ENCODE measurements at places on chromosomes 3 and 15.

DNA sequence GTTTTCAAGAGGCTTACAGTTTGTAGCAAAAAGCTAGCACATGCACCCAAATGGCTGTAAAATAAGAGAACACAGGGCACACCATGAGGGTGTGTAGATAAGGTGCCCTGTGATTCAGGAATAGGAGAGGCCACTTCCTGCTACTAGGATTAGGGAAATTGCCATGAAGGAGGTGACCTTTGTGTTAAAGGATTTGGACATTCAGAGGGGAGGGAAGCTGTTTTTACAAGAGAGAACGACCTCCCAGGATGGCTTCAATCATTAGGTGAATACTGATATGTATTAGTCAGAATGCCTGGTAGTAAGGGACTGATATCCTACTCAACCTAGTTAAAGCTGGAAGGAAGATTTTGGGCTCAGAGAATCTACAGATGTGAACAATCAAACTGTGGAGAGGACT is 35.7 kb upstream of the ABHD17C start:
- no peak for DNase-seq

- no peak for DNase-seq
These were observed 381.2 kb downstream of the WDR72 start for GRCh38 chr15:53378096-53378800.

DNA sequence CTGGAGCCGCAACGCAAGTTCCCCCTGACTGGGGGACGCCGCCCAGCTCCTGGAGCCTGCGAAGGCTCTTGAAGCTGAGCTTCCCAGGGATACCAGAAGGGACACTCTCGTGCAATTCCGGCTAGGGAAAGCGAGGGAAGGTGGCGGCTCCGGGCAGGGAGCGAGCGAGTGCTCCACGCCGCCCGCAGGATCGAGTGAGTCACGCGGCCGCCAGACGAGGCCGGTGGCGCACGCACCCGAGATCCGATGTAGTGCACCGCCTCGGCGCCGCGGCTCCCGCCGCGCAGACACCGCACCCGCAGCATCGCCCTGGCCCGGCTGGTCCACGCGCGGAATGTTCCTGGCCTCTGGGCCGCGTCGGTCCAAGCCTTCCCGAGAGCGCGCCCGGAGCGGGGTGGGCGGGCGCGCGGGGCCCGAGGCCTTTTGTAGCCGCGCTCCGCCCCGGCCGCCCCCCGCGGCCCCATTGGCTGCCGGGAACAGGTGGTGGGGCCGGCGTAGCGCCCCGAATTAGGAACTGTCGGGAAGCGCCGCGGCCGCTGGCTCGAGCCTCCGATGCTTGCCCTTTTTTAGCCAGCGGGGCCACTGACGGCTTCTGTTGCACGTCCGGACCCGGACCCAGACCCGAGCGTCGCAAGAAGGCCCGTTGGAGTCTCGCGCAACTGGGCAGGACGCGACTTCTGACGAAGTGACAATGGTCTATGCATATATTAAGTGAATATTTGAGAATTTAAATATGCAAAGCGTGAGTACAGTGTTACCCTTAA is at the start of gene GATM:
Gene GATM (minus strand): TSS at position 396 of the 764 bp plus-strand sequence. CDS start 91 bp downstream, at position 305.
- no peak for DNase-seq

GRCh38 chr15:90599116-90599515 is 69.4 kb downstream of the CRTC3 start:
- DNase-seq = no peak

GRCh38 chr3:155076888-155077287 is 3.2 kb upstream of the MME start:
- DNase-seq = no peak

DNA sequence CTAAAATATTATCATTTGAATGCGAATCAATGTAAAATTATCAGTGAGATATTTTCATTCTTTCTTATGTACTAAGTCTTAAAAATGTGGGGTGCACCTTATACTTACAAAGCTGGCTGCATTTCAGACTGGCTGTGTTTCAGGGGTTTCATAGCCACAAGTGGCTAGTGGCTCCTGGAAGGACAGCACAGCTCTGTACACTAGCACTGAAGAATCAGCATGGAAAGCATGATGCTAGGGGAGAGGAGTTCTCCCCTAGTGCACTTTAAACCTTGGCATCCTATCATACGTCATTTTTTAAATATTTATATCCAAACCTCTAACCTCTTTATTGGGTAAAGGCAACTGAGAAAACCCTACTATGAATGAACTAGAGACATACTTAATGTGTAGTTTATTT is 66.4 kb downstream of the ECT2 start:
- DNase-seq = no peak

DNA sequence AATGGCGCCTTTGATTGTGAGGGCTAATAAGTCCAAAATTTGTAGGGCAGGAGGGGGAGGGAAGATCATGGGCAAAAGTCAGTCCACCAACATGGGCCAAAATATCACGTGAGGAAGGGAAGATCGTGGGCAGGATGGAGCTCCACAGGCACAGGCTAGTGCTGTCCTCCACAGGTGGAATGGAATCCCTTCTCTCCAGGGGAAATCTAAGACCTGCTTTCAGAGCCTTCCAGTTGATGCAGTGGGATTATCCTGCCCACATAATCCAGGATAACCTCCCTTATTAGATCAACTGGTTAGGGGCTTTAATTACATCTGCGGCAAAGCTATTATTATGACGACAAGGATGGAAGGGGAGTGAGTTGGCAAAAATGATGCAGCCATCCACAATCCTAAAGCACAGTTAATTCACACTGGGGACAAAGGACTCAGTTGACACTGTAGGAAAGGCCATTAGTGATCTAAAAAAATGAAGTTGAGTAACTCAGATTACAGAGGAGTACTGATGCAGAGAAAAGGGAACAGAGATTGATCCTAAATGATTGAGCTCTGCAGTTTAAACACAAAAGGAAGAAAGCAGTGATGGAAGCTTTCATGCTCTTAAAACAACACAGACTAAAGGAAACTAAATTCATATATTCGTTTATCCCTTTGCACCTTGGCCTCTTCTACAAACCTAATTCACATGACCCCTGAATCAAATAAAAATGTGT is 159.8 kb downstream of the AKAP13 start:
- no peak for DNase-seq

GRCh38 chr15:52227456-52227855 is 36.3 kb upstream of the GNB5 start:
- DNase-seq = peak; percentile 61

DNA sequence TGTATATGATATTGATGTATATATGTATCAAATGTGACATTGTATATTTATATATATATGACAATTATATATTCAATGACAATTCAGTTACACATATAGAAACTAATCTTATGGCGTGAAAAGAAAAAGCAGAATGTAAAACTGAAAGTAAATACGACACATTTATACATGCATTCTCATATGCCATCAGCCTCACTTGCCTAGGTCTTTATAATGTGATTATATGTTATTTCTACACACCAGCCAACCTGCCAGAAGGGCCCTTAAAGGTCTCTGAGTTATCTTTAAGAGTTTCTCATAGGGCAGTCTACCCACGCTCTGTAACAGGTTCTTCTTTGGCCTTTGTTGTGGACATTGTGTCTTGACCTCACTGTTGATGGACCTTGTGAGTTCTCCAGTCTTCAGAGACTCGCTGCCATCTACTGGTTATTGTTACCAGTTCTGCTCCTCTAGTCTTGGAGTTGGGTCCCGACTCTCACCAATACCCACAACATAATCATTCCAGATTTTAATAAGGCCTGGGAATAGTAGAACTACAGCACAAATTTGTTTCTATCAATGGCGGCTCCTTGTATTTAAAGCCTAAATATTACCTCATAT is 371.5 kb upstream of the GOLIM4 start:
- no peak for DNase-seq

- DNase-seq = no peak
These were observed 429.3 kb downstream of the GRM7 start for GRCh38 chr3:7290077-7290825.

- no peak for DNase-seq
These were observed 41.2 kb downstream of the RASGRF1 start for GRCh38 chr15:79049416-79049815.

GRCh38 chr3:142613491-142613890 is 17.3 kb downstream of the PLS1 start:
- DNase-seq = no peak

DNA sequence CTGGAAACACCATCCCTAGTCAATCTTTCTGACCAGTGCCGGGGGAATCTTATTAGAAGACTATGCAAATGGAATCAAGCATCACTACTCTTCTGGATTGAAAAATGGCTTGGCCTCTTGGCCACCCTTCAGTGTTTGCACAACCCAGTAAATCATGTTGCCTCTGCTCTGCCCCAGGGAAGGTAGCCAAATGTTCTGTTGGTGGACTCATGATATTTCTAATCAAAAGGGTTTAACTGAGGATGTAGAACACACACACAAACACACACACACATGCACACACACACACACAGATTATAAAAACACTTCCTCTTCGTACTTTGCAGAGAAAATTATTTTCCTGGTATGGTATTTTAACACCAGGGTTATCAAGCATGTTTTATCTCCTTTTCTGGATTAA is 7.9 kb downstream of the RBP2 start:
- DNase-seq = no peak

GRCh38 chr3:184679056-184679816 is 32.6 kb downstream of the MAGEF1 start:
- no peak for DNase-seq

DNA sequence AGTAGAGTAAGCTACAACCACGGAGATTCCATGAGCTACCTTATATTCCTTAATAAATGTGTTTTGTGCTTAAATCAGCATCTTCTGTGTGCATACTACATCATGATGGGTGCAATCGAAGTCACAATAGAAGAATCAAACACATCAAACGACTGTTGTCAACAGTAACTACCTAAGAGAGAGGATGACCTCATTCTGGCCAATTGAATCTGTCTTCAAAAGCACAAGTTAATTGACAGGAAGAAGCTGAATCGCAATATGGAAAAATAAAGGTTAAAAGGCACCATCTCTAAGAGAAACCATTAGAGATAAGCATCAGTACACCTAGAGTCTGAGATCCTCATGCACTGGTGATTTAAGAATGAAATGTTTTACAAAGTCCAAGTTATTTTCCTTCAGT is 39.0 kb downstream of the CD200R1L start:
- no peak for DNase-seq

DNA sequence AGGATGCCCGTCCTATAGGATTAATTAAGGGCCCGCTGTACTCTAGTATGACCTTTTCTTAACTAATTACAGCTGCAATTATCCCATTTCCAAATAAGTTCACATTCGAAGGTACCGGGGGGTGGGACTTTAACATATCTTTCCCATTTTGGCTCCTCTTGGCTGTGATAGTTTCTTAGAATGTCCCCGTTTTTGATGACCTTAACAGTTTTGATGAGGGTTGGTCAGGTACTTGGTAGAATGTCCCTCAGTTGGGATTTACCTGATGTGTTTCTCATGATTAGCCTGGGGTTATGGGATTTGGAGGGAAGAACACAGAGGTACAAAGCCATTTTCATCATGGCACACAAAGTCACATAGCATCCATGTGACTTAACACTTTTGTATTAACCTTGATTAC is 18.2 kb downstream of the RTP1 start:
- no peak for DNase-seq

GRCh38 chr3:146823622-146824021 is 218.5 kb upstream of the PLSCR5 start:
- no peak for DNase-seq

DNA sequence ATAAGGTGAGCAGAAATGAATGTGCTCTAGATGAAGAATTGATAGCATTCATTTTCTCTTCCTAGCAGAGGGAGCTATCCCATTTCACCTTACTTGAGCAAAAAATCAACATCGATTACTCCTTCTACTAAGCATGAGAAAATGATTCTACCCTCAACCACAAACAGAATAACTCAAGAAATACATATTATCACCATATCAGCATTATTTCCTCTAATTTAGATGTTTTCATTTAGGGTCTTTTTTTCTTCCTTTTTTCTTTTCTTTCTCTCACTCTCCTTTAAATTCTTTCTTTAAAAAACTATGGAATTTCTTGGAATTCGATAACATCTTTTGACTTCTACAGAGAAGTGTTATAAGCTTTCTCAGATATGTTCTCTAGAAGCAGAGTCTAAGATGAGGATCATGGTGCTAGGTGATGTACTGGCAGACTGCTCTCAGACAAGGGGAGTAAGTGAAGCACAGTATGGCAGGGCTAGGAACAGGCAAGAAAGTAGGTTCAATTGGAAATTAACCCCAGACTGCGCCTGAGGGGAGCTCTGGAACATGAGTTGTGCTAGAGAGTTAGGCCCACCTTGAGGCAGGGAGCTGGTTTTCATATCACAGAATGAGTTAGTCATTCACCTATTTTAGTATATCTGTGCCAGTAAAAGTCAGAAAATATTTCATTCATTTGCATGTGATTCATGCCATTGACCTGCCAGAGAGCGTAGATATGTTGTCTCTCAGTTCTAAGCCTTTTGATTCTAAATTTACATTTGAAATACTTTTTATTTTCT is 279.2 kb upstream of the KCNH8 start:
- DNase-seq = no peak

DNA sequence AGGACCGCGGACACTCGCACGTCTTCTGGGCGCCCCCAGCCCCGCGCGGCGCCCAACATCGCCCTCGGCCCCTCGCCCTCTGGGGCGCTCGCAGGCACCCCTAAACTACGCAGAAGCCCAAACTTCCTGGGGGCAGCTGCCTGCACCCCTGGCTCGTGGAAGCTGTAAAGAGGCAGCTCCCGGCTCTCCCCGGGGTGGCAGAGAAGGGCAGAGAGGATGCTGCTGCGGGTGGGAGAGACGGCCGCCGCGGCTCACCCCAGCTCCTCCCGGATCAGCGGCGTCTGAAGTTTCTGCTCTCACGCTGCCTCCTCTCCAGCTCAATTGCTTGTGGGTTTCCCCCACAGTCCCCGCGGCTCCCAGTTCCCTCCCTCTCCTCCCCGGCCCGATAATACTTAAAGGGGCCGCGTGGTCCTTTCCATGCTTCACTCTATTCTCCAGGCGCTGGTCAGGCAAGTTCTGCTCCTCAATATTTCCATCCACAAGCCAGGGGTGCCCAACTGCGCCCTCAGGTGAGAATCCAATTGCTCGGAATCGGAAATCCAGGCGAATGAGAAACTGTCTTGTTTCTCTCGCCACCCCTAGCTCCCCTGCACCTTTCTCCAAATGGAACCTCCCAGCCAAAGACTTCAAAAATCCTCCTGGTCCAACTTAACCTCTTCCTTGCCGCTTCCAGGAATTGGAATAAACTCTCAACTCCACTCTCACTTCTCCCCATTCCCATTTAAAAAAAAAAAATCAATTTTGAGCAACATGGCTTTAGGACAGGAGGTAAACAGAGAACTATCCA is 748.5 kb downstream of the ROBO1 start:
- peak; percentile 67 for DNase-seq

Measured in AG04449 (cell line).